ENCODE measurements at places on chromosomes 3 and 15.

GRCh38 chr3:195556390-195556789 is 13.3 kb upstream of the PPP1R2 start:
- DNase-seq: peak; percentile 66

- no peak for DNase-seq
Measured at GRCh38 chr15:64314456-64314855, 41.5 kb downstream of the CSNK1G1 start.

DNA sequence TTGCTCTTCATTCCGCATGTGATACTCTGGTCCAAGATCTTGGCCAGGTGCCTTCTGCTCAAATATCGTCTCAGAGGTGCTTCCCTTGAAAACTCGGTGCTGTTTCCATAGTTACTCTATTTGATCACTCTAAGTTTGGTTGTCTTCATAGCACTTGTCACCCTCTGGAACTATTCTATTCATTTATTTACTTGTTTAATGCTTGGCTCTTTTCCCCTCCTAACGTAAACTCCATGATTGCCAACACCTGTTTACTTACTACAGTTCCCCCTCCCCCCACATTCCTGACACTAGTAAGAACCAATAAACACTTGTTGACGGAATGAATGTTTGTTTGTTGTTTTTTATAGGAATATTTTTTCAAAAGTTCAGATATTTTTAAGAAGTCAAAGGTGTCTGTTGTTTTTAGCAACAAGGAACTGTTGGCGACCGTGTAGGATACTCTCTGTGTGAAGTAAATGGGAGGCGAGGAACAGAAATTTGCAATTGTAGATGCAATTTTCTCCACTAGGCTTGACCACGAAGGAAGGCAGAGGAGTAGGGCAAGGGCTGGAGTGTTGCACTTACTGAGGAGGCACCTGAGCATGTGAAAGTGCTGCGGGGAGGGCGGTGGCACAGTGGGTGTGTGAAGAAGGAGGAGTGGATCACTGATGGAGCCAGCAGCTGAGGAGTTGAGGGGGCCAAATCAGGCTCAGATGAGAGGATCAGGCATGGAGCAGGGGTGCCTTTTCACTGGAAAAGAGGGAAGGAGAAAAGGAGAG is 48.4 kb downstream of the MOBP start:
- no peak for DNase-seq

GRCh38 chr3:141255846-141256261 is 24.2 kb downstream of the PXYLP1 start:
- no peak for DNase-seq

GRCh38 chr15:85155360-85155759 is 173.7 kb downstream of the PDE8A start:
- no peak for DNase-seq

DNA sequence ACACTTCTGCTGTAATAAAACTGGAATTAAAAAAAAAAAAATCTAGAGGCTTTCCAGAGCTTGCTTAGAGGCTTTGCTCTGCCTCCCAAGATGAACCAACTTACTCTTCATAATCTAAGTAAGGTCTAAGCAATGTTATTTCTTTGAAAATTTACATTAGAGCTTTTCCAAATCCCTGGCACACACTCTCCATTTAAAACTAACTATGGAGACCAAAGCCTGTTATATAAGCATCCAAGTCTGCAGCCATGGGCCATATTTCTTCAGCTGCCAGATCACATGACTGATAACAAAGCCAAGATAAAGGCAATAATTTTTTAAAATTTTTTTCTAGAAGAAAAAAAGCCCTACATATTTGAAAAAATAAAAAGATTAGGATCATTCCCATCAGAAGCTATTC is 55.0 kb upstream of the ARHGEF3 start:
- DNase-seq: no peak

DNA sequence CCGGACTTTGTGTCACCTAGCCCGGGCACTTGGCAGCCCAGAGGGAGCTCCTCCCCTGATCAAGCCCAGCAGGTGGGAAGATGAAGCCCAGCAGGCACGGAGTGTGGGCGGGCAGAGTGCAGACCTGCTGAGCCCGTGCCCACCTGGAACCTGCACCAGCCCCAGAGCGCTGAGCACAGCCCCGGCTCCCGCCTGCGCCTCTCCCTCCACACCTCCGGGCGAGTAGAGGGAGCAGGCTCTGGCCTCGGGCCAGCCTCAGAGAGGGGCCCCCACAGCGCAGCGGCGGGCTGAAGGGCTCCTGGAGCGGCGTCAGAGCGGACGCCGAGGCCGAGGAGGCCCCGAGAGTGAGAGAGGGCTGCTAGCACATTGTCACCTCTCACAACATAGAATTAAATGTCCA is 257.7 kb downstream of the VGLL3 start:
- no peak for DNase-seq

DNA sequence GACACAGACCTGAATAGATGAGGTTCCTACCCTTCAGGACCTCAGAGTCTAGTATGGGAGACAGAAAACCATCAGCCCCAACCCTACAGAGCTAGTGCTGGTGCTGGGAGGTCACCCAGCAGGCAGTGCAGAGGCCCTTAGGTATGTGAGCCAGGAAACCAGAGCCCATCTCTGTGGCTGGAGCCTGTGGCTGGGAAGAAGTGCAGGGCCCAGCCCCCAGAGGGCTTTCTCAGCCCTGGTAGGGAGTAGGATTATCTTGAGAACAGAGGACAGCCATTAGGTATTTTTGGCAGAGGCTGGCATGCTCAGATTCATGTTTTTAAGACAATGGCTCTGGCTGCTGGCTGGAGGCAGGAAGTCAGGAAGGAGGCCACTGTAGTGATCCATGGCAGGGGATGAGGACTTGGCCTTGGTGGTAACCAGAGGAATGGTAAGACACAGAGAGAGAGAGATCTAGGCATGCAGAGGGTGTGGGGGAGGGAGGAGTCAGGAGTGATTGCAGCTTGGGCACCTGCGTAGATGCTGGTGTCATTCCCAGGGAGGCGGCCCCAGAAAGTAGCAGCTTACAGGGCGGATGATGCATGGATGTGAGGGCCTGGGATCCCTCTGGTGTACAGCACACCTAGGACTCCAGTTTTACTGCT is 220.9 kb upstream of the EIF1B start:
- DNase-seq: no peak

- no peak for DNase-seq
Measured at GRCh38 chr15:101151288-101151687, 100.6 kb downstream of the CHSY1 start.

GRCh38 chr3:122621112-122621511 is 43.7 kb downstream of the PARP15 start:
- no peak for DNase-seq

DNA sequence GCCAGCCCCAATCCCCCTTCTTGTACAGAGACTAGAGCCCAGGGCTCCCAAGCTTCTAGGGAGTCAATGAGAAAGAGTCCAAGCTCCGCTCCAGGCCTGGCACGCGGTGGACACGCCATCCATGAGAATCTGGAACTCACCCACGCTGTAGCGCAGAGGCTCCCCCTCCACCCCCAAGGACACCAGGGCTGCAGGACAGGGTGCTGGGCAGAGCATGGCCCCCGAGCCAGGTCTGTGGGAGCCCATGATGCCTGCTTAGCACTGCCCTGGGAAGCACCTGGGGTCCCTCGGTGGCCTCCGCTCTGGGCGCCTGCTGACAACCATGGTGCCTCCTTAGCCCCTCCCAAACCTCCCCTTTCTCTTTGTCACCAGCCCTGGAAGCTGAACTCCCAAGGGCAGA is 28.5 kb downstream of the ACSBG1 start:
- peak; percentile 6 for DNase-seq

GRCh38 chr3:53109891-53110771 is 20.1 kb downstream of the RFT1 start:
- peak; percentile 48 for DNase-seq

GRCh38 chr15:75725006-75725718 is 12.5 kb upstream of the CSPG4 start:
- DNase-seq: no peak

- DNase-seq: peak; percentile 69
Measured at GRCh38 chr3:9770276-9770812, 597 bp upstream of the CAMK1 start.

- DNase-seq: no peak
Measured at GRCh38 chr3:142072816-142073215, 76.5 kb downstream of the TFDP2 start.

GRCh38 chr3:53171064-53171418 is 10.0 kb downstream of the PRKCD start:
- no peak for DNase-seq

- no peak for DNase-seq
Measured at GRCh38 chr3:150447631-150448465, 39.8 kb downstream of the TSC22D2 start.

DNA sequence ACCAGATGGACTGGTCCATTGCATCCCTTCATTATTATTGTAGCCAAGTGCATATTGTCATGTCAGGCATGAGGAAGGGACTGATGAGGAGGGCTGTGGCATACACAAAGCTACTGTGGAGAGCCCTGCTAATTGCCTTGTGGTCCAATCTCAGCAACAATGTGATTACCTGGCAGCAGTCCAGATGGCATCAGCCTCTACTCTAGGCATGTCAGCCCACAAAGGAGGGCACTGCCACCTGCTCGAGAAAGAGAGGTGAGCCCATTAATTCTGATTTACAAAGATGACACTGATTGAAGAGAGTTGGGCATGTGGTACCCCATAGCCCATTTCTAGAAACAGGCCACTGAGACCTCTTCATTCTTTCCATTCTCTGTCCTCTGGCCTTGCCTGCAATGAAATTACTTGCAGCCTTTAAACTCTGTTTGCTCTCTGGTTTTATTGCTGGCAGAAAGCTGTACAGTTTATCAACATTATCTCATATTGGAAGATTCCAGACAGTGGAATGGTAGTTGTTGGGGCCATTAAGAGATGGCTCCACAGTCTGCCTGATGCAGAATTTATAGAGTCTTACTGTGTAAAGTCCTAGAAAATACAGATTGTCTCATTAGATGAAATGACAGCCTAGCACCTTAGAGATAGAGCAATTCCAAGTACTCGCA is 307.7 kb downstream of the ARPP21 start:
- no peak for DNase-seq

DNA sequence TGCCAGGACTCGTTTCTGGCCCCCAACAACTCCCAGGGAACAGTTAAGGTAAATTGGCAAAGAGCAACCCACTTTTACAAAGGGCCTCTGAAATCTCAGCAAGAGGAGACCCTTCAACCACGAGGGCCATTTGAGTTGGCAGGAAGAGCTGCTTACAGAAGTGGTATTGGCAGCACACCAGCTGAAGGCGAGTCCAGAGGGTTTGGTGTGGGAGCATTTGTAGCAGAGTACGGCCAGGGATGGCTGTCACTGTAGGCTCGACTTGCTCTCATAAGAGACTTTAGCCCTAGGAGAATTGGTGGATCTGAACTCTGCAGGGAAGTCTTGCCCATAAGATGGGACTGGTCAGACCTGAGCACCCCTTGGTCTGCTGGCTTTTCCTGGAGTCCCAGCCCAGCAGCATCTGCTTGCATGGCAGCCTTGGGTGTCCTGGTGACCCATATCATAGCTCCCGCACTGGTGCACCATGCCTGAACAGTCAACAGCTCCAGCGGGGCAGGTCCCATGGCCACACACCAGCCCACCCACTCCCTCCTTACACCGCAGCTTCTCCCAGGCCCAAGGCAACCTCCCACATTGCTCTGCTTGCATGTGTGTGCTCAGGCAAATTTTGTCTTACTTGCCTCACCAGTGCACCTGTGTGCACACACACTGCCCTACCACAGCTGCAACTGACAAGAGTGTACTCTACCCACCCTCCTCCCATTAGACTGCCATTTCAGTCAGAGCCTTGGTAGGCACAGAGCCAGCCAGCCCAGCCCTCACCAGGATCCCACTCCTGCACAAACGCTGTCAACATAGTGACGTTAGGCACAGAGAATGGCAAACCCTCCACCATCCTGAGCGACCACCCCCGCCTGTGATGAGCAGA is 861.6 kb upstream of the DPPA4 start:
- DNase-seq: peak; percentile 14

- DNase-seq: no peak
Measured at GRCh38 chr3:50211930-50212329, 6.9 kb downstream of the SLC38A3 start.

GRCh38 chr15:40054855-40055575 is 16.0 kb upstream of the SRP14 start:
- no peak for DNase-seq

- no peak for DNase-seq
Measured at GRCh38 chr15:50810128-50810527, 44.6 kb upstream of the SPPL2A start.

- no peak for DNase-seq
Measured at GRCh38 chr15:100524326-100524725, 4.4 kb downstream of the CERS3 start.

- DNase-seq: no peak
Measured at GRCh38 chr15:71043373-71043772, 71.9 kb upstream of the THSD4 start.

- DNase-seq: no peak
Measured at GRCh38 chr15:96064351-96064756, 266.1 kb upstream of the NR2F2 start.

- DNase-seq: peak; percentile 55
Measured at GRCh38 chr3:127422663-127423375, 135.0 kb upstream of the PRR20G start.

GRCh38 chr15:53312707-53313106 is 446.8 kb downstream of the WDR72 start:
- no peak for DNase-seq

GRCh38 chr15:75200765-75201615 is 692 bp upstream of the C15orf39 start:
- no peak for DNase-seq

GRCh38 chr15:27662892-27663291 is 436.2 kb downstream of the OCA2 start:
- DNase-seq: no peak

- DNase-seq: no peak
Measured at GRCh38 chr15:28944696-28945300, 59.0 kb downstream of the APBA2 start.

- no peak for DNase-seq
Measured at GRCh38 chr3:156664011-156664830, 10.2 kb upstream of the TIPARP start.

DNA sequence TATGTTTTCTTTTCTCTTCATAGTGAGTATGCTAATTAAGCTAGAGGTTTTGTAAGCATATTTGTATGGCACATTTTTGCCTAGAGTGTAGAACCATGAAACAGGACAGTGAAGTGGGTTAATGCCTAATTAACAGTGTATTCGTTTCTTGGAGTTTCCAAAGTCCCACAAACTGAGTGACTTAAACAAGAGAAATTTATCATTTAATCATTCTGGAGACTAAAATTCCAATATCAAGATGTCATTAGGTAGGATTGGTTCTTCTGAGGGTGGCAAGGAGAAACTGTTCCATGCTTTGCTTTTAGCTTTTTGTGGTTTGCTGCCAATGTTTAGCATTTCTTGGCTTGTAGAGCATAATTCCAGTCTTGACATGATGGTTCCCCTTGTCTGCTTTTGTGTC is 734.2 kb downstream of the NAALADL2 start:
- no peak for DNase-seq

GRCh38 chr15:31345606-31346366 is 19.2 kb downstream of the KLF13 start:
- DNase-seq: no peak

DNA sequence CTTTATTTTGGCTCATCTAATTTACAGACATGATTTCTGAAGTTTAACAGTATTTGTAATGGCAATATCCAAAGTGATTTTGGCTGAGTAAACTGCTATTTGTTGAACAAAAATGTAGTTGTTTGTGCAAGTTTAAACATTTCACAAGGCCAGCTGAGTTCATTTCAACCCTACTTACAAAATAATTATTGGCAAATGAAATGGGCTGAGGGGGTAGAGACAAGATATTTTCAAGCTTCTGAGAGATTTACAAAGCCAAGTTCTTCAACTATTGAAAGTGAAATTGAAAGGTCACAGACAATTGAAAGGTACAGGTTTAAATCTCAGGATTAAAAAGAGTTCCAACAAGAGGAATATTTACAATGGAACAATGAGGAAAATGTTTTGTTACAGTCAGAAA is 77.1 kb downstream of the DUT start:
- DNase-seq: no peak

- no peak for DNase-seq
Measured at GRCh38 chr15:24621630-24622215, 53.9 kb upstream of the NPAP1 start.

Data from Ammon's horn (tissue), 1 donor.